ENCODE measurements at places on chromosomes 13 and 19.
A peak's percentile ranks its signal among the peaks of the same experiment; 100 is the strongest.

GRCh38 chr19:39362682-39363657, 20.7 kb downstream of the SAMD4B start:
- DNase-seq = no peak

DNA sequence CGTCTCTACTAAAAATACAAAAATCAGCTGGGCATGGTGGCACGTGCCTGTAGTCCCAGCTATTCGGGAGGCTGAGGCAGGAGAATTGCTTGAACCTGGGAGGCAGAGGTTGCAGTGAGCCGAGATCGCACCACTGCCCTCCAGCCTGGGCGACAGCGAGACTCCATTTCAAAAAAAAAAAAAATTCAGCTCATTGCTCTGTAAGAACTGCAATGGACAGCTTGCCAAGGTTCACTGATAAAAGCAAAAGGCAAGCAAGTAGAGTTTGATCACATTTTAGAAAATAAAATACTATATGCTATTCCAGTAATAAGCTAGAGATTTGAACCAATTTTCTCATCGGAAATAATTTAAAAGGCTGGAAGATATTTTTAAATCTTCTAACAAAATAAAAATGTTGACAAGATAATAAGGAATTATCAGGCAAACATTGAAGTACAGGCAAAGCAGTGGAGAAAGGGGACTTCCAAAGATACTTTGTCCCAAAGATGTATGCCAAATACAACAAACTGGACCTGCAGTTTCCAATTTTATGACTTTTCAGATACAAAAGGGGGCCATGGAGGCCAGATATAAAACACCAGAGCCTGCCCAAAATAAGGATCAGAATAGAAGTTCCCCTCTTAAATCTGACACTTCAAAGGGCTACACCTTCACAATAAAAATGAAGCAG, 29.6 kb downstream of the SLC6A16 start:
- no peak for DNase-seq

DNA sequence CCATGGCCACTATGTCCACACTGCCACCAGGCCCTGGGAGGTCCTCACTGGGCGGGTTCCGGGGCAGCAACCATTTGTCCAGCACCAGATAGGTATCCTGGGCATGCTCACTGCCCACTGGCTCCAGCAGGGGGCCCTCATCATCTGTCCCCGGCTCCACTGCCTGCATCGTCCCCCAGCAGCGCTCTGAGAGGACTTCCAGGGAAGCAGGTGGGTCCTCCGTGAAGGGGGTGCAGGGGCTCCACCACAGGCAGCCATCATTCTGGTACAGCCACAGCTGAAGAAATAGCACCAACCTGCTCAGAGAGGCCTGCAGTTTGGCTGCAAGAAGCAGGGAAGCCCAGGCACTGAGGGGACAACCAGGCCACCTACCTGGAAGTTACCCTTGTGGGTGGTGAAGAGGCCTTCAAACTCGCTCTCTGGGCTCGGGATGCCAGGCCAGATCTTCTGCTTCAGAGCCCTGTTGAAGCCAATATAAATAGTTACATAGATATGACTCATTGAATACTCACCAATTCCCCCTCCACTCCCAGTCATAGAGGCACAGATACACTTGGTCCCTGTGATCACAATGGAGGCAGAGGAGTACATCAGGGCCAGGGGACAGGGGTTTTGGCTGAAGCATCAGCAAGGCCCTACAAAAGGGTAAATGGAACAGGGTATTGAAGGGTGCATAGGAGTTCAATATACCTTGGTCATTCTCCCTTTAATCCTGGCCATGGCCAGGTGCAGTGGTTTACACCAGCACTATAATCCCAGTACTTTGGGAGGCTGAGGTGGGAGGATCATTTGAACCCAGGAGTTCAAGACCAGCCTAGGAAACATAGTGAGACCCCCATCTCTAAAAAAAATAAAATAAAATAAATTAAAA, 4.1 kb downstream of the SWSAP1 start:
- DNase-seq = no peak

DNA sequence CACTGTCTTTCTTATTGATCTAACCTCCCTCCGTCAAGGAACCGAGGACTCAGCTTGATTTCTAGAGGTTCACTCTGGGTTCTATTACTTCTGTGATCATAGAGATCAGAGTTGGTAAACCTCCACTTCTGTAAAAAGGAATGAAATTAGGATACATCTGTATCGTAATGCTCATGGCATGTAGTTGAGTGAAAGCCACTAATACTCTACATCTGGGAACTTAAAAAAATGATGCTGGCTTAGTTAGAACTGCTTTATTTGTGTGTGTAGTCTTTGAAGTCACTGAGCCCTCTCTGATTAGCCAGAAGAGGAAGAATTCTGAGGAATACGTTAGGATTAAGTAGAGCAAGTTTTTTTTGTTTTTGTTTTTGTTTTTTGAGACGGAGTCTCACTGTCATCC, 140.8 kb downstream of the GGACT start:
- no peak for DNase-seq

GRCh38 chr13:35784286-35784951, 307.9 kb upstream of the MAB21L1 start:
- no peak for DNase-seq

- DNase-seq = no peak
Measured at GRCh38 chr13:103246581-103247200, 180.5 kb upstream of the SLC10A2 start.

DNA sequence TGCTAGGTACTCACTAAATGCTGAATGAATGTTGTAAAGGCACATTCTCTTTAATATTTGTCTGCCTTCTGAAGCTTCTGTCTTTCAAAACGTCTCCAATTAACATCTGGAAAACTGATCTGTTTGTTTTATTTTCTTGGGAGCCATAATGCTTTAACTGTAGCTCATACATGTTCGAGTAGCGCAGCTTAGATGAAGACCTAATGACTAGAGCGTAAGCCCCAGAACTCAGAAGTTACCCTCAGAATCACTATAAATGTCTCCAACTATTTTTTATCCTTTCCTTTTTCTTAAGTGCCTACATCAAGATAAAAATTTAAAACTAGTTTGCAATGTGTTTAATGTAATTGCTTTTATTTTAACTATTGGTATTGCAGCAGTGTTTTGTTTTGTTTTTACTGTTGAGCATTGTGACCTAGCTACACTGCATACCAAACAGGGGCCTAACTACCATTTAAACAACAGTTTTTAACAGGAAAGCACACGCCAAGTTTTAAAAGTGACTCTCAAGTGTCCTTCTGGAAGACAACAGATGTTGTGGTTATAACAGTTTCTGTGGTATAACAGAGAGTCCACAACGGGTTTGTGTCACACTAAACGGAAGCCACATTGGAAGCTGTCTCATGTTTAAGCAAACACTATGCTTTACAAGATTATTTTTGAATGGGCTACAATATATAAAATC, 42.0 kb downstream of the MRPL57 start:
- DNase-seq = no peak

DNA sequence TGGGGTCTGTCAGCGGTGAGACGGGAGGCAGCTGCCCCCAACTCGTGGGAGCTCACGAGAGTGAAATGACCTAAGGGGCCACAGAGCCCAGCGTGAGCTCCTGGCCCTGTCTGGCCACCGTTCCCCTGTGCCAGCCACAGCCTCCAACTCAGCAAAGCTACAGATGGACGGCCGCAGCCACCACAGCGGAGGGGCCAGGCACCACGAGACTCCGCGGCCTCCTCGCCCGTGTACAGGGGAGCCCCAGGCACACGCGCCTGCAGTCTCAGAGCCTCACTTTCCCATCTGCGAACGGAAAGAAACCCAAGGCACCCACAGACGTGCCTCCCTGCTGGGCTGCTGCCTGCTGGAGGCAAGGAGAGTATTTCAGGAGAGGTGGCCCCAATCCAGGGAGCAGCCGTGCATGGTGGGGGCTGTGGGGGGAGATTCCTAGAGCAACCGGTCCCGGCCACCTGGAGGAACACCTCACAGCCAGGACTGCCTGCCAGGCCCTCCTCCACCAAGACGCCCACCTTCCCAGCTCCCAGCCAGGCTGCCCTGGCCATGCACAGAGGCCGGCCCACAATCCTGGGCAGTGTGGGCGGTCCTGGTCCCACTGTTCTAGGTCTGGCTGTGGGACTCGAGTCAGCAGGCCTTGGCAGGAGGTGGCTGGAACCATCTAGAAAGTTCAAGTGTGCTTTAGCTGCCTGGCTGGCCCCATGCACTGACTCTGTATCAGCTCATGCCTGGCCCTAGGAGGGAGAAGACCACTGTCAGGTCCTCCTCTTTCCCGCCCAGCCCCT, 1.9 kb downstream of the MKNK2 start:
- DNase-seq = no peak

GRCh38 chr13:52811841-52812240, 36.6 kb downstream of the PCDH8 start:
- DNase-seq = no peak

- DNase-seq = no peak
Measured at GRCh38 chr19:7883796-7884570, 4.3 kb upstream of the LRRC8E start.

DNA sequence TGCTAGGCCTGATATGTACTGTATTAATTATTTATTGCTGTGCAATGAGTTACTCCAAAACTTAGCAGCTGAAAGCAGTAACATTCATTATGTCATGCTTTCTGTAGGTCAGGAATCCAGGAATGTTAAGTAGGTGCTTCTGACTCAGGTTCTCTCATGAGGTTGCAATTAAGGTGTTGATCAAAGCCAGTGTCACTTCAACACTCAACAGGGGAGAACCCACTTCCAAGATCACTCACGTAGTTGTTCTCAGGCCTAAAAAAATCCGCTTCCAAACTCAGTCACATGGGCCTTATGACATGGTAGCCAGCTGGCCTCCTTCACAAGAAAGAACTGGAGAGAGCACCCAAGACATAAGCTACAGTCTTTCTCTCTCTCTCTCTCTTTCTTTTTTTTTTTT, 211.1 kb upstream of the NBEA start:
- DNase-seq = no peak

GRCh38 chr19:4094761-4095487, 28.2 kb upstream of the ZBTB7A start:
- DNase-seq = no peak

GRCh38 chr13:50291611-50292010, 276.4 kb downstream of the KCNRG start:
- no peak for DNase-seq

GRCh38 chr19:39599116-39599515, 3.2 kb upstream of the LGALS13 start:
- DNase-seq = no peak

- no peak for DNase-seq
Measured at GRCh38 chr19:31531326-31531725, 182.1 kb upstream of the TSHZ3 start.

- DNase-seq = no peak
Measured at GRCh38 chr19:45293682-45294081, 29.0 kb downstream of the CKM start.

GRCh38 chr13:40664350-40665125, 1.9 kb downstream of the FOXO1 start:
- no peak for DNase-seq

DNA sequence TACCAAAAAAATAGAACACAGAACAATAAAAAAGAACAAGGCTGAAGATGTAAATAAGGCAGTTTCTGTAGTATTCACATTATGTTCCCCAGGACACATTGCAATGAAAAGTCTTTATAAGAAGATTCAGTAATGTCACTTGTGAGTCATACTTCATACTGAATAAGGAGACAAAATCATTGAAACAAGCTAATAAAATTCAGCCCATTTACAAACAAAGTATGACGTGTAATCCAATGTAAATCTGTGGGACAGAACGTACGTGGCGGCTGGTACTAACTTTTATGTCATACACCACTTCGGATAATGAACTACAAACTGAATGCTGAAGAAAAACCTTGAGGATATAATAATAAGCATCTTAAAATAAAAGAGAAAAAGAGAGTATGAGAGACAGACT, 512.8 kb upstream of the MIR17HG start:
- no peak for DNase-seq

DNA sequence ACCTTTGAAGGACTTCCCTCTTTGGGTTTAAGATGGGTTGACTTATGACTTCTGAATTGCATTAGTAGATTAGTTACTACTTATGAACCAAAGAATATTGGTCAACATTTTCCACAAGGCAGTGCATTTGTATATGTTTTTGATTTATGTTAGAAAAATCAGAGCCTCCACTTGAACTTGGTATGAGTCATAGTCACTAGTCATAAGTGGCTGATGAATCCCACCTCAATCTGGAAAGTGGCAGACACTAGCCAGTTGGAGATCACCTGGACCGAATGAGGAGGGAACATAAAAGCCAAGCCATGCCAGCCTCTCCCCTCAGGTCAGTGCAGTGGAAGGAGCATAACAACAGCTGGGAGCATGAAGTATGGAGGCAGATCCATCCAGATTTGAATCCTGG, 39.3 kb upstream of the SPART start:
- DNase-seq = no peak

DNA sequence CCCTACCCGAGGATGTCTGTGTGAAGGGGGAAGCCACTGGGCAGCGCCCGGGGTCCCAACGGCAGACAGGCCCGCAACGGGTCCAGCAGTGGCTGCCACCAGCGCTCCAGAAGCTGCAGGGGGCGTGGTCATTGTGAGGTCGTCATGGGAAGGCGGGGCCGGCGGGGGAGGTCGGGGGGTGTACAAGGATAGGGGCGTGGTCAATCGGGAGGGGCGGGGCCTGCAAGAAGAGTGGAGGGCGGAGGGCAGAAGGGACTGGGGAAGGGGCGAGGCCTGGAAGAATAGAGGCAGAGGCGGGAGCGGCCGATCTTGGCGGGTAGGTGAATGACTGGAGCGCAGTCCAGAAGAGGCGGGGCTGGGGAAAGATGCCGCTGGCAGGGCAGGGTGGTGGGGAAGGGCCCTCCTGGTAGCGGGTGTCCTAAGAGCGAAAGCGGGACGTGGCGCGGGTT, 4.4 kb downstream of the FUZ start:
- peak; percentile 50 for DNase-seq

GRCh38 chr13:75341028-75341427, 140.9 kb downstream of the TBC1D4 start:
- DNase-seq = no peak

GRCh38 chr13:60491531-60491930, 94.5 kb downstream of the TDRD3 start:
- DNase-seq = no peak

DNA sequence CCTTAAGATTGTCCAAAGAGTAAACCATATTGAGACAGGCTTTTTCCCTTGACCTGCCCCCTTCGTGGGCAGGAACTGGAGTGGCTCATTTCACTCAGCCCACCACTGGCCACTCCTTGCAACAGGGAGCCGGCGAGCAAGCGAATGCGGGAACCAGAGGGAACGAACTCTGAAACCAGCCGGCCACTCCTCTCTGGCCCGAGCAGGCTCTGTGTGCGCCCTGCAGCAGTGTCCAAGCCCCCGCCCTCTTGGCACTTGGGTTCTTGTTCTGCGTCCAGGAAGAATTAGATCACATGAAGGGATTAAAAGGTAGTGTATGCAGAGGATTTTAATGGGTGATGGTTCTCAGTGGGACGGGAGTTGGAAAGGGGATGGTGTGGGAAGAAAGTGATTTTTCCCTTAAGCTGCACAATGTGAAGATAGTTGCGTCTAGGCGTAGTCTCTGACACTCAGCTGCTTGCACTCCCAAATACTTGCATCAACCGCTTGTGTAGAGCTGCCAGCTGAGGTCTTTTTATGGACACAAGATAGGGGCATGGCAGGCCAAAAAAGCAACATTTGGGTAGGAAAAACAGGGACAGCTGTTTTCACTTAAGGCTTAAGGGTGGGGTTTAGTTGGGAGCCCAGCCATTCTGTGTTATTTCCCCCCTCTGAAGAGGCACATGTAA, 1209.7 kb upstream of the PCDH20 start:
- no peak for DNase-seq
